Left ventricle myocardium superior (tissue), 1 donor: ENCODE measurements at places on chromosomes 13 and 19. TPM values are rescaled to one million over a fixed set of nuclear protein-coding genes. Genes with fewer than 3 reads are reported as not detected.
A peak's percentile ranks its signal among the peaks of the same experiment; 100 is the strongest.

- DNase-seq = no peak
These were observed 64.4 kb downstream of the POSTN start for GRCh38 chr13:37534181-37534580.

GRCh38 chr19:56273563-56274117 is 1.1 kb downstream of the EDDM13 start:
- DNase-seq = no peak

GRCh38 chr13:91185294-91185863 is 162.1 kb upstream of the MIR17HG start:
- DNase-seq = no peak

DNA sequence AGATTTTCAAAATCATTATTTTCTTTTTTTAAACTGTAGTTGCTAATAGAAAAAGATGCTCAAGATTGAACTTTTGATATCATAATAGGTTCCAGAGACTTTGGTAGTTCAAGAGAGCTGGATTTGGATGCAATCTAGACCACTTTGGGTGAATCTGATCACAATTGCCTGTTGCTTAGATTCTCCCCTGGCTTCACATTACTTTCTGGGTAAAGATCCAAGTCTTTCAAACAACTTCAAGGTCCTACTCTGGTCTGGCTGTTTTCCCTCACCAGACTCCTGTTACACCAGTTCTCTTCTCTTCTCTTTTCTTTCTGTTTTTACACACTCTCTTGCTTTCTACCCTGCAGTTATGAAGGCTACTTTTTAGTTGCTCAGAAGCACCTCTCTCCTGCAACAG is 7.4 kb upstream of the SPRY2 start:
- no peak for DNase-seq

DNA sequence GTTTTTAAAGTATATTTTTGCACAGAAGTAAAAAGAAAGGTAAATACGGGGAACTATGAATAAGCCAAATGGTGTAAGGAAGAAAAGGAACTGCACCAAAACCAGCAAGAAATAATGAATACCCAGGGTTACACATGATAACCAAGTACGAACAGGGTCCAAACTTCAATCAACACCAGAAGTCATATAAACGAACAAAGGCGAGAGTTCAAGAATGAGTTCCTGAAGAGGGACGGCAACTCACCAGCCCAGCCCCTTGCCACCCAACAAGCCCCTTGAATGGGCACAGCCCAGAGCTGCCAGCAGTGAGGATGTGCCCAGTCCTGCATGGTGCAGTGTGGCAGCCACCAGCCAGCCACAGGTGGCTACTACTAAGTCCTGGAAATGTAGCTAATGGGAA is 132.1 kb downstream of the RNF17 start:
- DNase-seq = no peak

DNA sequence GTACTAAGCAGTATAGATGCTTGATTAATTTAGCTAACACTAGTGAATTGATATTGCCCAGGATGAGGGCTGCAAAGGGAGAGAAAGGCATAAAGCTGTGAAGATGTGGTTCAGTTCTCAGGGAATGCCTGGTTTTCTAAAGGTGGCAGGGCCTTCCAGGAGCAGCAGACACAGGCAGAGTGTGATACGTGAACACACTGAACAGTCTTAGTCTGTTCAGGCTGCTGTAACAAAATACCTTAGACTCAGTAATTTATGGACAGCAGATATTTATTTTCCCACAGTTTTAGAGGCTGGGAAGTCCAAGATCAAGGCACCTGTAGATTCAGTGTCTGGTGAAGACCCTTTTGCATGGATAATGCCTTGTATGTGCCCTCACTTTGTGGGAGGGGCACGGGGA is 8.7 kb upstream of the SPATA13 start:
- DNase-seq = no peak

DNA sequence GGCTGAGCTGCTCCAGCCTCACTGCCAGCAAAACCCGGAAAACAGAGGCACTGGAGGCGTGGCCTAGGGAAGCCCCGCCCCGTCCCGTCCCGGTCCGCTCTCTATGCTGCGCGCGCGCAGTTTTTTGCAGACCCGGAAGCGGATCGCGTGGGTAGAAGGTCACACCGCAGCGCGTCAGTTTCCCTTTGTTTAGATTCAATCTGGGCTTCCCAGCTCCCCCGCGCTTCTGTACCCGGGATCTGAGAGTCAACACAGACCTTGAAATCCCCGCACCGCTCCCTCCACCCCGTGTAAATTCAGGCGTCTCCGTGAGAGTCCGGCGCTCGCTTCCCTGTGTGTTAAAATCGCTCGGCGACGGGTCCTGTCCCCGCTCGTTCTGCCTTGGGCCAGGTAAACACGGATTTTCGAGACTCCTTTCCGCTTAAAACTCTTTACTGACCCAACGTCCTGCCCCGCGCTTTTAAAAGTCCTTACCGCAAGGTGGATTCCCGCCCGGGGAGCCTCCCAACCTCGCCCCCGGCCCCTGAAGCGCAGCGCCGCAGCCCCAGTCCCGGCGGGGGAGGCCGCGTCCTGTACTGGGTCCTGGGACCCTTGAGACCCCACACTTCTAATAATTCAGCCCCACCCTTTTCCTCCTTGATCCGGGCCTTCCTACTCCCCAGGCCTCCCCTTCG is at the start of gene ZNF610:
ZNF610 (plus strand) TSS at position 127 of the 674 bp plus-strand sequence. CDS start 12,930 bp downstream, outside the sequence.
- DNase-seq = peak; percentile 94

Gene EFNA2
- not detected for total RNA-seq

Gene GFY
- not detected for total RNA-seq

Gene SHISA2
- 0.07 TPM for total RNA-seq

Gene KMT5C
- 7.2 TPM for total RNA-seq

Gene ZNF837
- total RNA-seq = 0.37 TPM
